Right lobe of liver (tissue), 6 donors: ENCODE measurements at places on chromosomes 1 and 21.

- no peak for DNase-seq
- H3K27ac ChIP-seq = no peak overlapping the region
- no peak overlapping the region for H3K4me3 ChIP-seq
- H3K36me3 ChIP-seq = no peaks in the 10 kb centered on the region
Observed at GRCh38 chr21:38637161-38637560, 138.9 kb upstream of the ERG start.

GRCh38 chr1:159821171-159821867, 5.4 kb upstream of the SLAMF8 start:
- no peaks in the 10 kb centered on the region for H3K27me3 ChIP-seq
- no peak overlapping the region for H3K27ac ChIP-seq
- DNase-seq = no peak

- no peak overlapping the region for H3K4me3 ChIP-seq
- H3K36me3 ChIP-seq = no peaks in the 10 kb centered on the region
- H3K4me1 ChIP-seq = no peaks in the 10 kb centered on the region
- H3K27ac ChIP-seq = no peak overlapping the region
Observed at GRCh38 chr1:17143760-17144159, 24.5 kb upstream of the PADI2 start.

DNA sequence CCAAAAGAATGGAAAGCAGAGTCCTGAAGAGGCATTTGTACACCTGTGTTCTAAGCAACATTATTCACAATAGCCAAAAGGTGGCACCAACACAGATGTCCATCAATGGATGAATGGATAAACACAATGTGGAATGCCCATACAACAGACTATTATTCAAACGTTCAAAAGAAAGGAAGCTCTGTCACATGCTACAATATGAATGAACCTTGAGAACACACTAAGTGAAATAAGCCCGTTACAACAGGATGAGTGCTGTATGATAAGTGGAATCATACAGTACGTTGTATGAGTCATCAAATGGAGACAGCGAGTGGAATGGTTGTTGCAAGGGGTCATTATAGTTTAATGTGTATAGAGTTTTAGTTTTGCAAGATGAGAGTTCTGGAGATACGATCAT, 80.1 kb downstream of the SH3BGR start:
- H3K36me3 ChIP-seq = no peaks in the 10 kb centered on the region
- H3K4me1 ChIP-seq = peaks cover 16% of the 10 kb centered on the region
- no peaks in the 10 kb centered on the region for H3K27me3 ChIP-seq

GRCh38 chr1:227317523-227318015, 723 bp downstream of the CDC42BPA start:
- peak overlapping the region; percentile 91 for H3K27ac ChIP-seq
- no peaks in the 10 kb centered on the region for H3K27me3 ChIP-seq
- peak overlapping the region; percentile 69 for H3K4me3 ChIP-seq

DNA sequence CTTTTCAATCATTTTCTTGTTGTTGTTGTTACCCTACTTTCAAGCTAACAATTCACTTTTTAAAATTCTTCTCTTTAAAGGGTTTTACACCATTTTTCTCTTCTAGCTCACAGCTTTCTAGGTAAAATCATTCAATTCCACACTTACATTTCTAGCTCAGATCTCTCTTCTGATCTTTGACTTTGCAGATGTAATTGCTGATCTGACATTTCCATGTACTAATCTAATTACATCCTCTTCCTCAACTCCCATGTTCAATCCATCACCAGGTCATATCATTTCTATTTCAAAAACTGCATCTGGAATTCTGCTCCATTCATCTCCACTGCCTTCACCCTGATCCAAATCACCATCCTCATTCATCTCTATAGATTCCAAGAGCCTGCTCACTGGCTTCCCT, 3.0 kb downstream of the BCL10 start:
- H3K27me3 ChIP-seq = no peaks in the 10 kb centered on the region
- H3K36me3 ChIP-seq = peaks cover 14% of the 10 kb centered on the region
- H3K4me1 ChIP-seq = peaks cover 24% of the 10 kb centered on the region
- no peak overlapping the region for H3K27ac ChIP-seq

DNA sequence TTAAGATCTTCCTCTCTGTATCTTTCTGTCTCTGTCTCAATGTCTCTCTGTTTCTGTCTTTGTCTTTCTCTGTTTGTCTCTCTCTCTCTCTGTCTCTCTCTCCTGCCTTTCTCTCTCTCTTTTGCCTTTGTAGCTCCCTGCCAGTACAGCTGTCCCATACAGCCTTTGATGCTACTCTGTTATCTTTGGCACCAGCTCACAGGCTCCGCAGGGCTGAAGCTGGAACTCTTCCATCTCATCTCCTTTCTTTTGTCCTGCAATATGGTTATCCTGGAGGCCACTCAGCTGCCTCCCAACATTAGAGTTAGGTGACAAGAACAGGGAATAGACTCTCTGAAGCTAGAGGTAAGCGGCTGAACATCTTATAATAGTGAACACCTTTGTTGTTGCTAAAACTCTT, 354.3 kb upstream of the NEGR1 start:
- H3K4me1 ChIP-seq = no peaks in the 10 kb centered on the region
- DNase-seq = no peak
- H3K27me3 ChIP-seq = no peaks in the 10 kb centered on the region
- no peak overlapping the region for H3K27ac ChIP-seq

GRCh38 chr1:151970626-151971025, 23.0 kb downstream of the S100A10 start:
- no peak for DNase-seq
- no peak overlapping the region for H3K27ac ChIP-seq
- no peak overlapping the region for H3K4me3 ChIP-seq
